ENCODE measurements at places on chromosomes 1 and 21. TPM values are rescaled to one million over a fixed set of nuclear protein-coding genes. Genes with fewer than 3 reads are reported as not detected.

DNA sequence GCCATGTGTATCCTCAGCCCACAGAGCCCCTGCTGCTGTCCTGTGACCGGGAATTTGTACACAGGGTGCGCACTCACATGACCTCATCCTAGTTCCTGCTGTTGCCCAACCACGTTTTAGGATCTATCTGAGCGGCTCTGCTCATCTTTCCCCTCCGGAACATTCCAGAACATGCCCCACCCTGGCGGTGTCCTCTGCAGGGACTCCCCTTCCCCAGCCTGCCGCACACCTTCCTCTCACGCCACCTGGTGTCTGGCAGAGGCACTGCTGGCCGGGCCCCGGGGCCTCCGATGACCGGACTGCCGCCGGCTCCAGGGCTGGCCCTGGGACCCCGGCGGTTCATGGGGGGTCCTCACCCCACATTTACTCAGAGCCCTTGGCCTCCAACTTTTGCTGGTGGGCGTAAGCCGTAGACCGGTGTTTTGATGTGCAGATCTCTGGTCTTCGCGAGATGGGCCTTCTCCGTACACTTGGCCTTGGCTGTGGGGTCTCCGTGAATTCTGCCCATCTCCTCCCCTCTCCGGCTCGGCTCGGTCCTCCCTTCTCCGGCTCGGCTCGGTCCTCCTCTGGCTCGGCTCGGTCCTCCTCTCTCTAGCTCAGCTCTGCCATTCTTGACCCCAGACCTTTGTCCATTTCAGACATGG is 29.5 kb downstream of the ARHGEF16 start:
- DNase-seq, result peak; percentile 20

DNA sequence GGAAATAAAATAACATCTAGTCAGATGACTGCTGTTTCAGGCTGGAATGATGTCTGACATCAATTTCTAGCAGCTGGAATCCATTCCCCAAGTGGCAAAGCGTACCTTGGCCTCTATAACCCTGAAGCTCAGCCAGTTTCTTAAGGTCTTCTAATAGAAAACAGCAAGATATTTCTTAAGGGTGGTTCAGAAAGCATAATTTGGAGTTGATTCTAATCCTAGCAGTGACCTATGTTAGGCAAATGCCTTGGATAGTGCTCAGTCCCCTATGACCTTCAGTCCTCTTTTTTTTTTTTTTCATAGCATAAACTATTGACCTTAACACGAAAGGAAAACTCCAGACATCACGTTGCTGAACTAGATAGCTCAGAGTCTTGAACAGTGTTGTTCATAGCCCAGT is 56.5 kb downstream of the LAMC2 start:
- no peak for DNase-seq

- DNase-seq, result no peak
These were observed 7.1 kb downstream of the PHLDA3 start for GRCh38 chr1:201461645-201462441.

GRCh38 chr1:84442256-84442655 is 36.8 kb upstream of the RPF1 start:
- DNase-seq, result no peak

GRCh38 chr1:55580845-55581332 is 365.7 kb upstream of the USP24 start:
- DNase-seq, result no peak

DNA sequence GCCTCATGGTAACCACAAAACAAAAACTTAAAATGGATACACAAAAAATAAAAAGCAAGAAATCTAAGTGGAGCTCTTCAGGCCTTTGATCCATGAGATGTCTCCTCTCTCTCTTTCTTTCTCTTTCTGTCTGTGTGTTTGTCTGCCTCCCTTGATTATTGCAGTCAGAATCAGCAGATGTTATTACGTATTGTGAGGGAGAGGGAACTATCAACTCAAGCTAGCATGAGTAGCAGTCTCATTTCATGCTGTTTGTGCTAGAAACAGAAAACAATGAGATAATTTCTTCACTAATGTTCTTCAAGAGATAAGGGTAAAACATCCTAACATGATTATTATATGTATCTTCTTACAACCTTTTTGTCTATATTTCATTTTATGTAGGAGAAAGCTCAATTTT is 103.7 kb upstream of the PDC start:
- no peak for DNase-seq

DNA sequence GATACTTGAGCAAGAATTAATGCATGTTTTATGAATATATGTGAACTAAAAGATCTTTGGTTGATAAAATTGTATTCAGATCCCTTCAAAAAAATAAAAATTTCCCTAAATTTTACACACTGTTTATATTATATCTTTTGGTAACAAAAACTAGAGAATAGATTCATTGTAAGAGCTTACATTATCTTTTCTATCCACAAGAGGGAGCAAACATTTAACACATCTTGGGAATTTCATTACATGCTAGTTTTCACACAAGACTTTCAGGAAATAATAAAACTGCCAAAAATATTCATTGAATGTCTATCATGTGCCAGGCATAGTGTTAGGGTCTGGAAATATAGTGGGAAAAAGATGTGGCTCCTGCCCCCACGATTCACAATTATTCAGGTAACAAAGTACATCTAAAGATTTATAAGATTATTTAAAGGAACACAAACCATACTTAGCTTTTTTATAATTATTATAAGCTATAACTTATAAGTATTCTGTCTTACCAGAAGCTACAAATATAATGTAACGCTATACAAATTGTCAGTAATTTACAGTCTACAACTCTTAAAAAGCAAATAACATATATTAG is 30.6 kb downstream of the FAF1 start:
- DNase-seq, result no peak

DNA sequence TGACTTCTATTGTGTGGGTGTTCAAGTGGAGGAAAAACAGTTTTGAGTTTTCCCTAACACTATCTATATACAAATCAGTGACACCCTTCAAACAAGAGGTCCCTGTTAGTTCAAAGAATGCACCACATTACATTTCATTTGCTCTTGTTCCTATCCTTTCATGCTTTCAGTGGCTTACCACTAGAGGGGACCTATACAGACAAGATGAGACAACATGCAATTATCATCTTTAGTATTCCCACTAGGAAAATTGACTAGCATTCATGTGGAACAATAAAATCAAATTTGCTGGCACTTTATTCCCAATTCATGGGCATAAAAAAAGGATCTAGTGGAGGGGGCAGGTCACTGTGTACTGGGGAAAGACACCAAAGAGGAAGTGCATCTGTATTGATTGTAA is 13.3 kb upstream of the SIPA1L2 start:
- DNase-seq, result no peak

GRCh38 chr21:29939924-29940275 is at the start of gene GRIK1:
GRIK1 (minus strand) TSS chr21:29939996.
- DNase-seq, result no peak

GRCh38 chr21:30831194-30831765 is 1.7 kb upstream of the KRTAP7-1 start:
- peak; percentile 23 for DNase-seq

DNA sequence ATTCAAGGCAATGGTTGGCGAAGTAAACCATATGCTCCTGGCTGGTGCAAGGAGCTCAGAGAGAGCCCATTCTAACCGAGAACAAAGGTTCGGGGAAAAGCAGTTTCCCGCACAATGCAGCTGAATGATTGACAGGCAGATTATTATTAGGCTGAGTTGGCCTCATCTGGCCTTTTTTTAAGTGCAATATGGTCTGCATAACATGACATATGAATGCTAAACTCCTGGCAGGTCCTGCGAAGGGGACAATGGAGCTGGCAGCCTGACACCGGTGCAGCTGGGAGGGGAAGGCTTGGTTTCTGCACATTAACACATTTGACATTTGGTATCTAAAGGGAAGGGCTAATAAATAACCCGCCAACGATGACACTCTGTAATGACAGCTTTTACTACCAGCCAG is 92.0 kb downstream of the MIS18A start:
- DNase-seq, result no peak

The NIBAN1 gene
- total RNA-seq, result 12.2 TPM

The SPRR2B gene
- total RNA-seq, result not detected

The PDE9A gene
- 4.7 TPM for total RNA-seq

The EPS15 gene
- 39.7 TPM for total RNA-seq
